ENCODE measurements at places on chromosomes 1 and 21. TPM values are rescaled to one million over a fixed set of nuclear protein-coding genes. Genes with fewer than 3 reads are reported as not detected.

DNA sequence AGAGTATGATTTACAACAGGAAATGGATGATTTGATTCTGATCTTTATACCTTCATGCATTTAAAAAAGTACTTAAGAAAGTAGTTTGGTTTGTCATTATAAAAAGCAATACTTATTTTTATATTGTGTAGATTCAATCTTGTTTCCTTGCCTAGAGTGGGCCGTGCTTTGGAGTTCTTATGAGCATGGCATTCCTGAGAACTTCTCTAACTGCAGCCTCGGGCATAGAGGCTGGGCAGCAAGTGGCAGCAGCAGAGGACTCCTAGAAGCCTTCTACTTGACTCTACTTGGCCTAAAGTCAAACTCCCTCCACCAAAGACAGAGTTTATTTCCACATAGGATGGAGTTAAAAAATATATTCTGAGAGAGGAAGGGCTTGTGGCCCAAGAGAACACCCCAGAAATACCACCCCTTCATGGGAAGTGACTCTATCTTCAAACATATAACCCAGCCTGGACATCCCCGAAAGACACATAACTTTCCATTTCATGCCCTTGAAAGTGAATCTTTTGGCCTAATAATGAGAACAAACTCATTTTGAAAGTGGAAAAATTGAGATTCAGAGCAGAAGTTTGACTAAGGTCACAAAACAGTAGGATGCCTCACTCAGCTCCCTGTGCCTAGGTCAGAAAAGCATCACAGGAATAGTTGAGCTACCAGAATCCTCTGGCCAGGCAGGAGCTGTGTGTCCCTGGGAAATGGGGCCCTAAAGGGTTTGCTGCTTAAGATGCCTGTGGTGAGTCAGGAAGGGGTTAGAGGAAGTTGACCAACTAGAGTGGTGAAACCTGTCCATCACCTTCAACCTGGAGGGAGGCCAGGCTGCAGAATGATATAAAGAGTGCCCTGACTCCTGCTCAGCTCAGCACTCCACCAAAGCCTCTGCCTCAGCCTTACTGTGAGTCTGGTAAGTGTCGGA, at the start of gene IVL:
Gene IVL (plus strand): TSS at position 861 of the 916 bp plus-strand sequence. CDS start 1,252 bp downstream, outside the sequence.
- H3K4me1 ChIP-seq, result no peaks in the 10 kb centered on the region
- no peak for DNase-seq
- no peaks in the 10 kb centered on the region for H3K27me3 ChIP-seq
- no peak within 1 kb of the TSS for H3K27ac ChIP-seq
- no peaks in the 10 kb centered on the region for H3K36me3 ChIP-seq

DNA sequence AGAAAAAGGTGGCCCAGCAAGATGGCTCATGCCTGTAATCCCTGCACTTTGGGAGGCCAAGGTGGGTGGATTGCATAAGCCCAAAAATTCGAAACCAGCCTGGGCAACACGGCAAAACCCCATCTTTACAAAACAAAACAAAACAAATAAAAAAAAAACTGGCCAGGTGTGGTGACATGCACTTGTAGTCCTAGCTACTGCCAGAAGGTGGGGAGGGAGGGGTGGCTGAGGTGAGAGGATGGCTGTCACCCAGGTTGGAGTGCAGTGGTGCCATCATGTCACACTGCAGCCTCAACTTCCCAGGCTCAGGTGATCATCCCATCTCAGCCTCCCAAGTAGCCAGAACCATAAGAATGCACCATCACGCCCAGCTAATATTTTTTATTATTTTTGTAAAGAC, 22.8 kb downstream of the RERE start:
- H3K27ac ChIP-seq, result no peak overlapping the region
- no peaks in the 10 kb centered on the region for H3K4me1 ChIP-seq
- H3K36me3 ChIP-seq, result no peaks in the 10 kb centered on the region

DNA sequence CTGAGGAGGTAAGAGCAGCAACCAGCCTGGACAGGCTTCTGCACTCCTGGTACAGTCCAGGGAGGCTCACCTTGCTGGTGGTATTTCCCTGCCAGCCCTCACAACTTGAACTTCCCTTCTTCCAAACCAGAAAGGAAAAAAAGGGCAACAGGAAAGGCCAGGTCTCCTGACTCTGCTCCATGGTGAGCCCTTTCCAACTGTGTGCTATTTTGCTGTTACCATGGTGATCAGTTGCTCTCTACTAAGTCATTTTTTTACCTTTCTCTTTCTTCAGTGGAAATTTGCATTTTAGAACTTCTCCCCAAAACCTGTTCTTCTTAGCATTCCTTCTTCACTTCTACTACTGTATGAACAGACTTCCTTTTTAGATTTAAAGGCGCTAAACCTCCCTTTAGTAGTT, 164.3 kb downstream of the GRIK1 start:
- DNase-seq, result no peak
- H3K4me1 ChIP-seq, result no peaks in the 10 kb centered on the region
- no peak overlapping the region for H3K4me3 ChIP-seq
- H3K36me3 ChIP-seq, result no peaks in the 10 kb centered on the region
- no peaks in the 10 kb centered on the region for H3K27me3 ChIP-seq

SERPINC1 gene
- polyA plus RNA-seq, result 0.13 TPM

CRYAA gene
- not detected for polyA plus RNA-seq

FAM151A gene
- polyA plus RNA-seq, result 0.70 TPM
